AG04450 (cell line): ENCODE measurements at places on chromosomes 4 and X.

GRCh38 chr4:8240211-8241041 is 29.1 kb upstream of the HTRA3 start:
- no peak for DNase-seq

DNA sequence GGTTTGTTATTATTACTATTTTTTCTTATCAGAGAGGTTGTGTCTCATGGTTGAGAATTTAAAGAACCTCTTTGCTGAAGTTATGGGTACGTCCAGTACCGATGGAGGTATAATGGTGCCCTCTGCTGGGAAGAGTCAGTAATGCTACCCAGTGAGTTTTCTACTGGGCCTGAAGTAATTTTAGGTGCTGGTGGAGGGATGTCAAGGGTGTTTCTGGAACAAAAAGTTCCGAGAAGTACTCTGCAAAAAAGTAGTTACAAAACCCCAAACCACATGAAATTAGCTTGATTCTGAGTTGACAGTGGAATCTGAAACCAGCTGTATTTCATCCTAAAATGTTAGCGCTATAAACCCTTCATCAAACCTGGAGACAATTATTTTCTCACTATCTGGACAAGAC is 102.5 kb upstream of the MID1 start:
- DNase-seq, result peak; percentile 24

DNA sequence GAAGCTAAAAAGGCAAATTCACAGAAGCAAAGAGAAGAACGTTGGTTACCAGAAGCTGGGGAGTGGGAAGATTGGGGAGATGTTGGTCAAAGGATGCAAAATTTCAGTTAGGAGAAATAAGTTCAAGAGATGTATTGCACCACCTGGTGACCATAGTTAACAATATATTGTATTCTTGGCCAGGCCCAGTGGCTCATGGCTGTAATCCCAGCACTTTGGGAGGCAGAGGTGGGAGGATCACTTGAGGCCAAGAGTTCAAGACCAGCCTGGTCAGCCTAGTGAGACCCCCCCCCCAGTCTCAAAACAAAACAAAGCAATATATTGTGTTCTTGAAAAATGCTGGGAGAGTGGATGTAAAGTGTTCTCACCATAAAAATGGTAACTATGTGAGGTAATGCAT is 67.9 kb downstream of the TAB3 start:
- DNase-seq, result no peak

- no peak for DNase-seq
These were observed 434.9 kb upstream of the GALNTL6 start for GRCh38 chr4:171378323-171378722.

GRCh38 chr4:48047421-48047844 is 30.9 kb downstream of the NIPAL1 start:
- DNase-seq, result no peak

- no peak for DNase-seq
These were observed 27.5 kb downstream of the CCDC149 start for GRCh38 chr4:24885342-24885741.

GRCh38 chr4:37839426-37839825 is 12.9 kb downstream of the PGM2 start:
- DNase-seq, result no peak

DNA sequence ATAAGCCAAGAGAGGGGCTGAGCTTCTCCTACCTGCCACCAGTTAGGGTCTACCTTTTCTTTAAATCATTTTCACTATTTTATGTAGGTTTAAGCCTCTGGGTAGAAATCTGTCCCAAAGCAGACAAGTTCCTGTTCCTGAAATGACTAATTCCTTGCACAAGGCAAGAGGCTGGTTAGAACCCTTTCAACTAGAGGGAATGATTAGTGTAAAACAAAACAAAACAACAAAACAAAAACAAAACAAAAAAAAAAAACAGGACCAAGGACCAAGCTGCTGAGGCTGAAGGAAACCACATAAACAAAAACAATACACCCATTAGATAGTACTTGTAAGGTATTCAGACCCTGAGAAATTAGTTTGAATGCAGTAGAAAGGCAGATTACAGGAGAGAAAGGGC is 62.7 kb downstream of the MAML3 start:
- DNase-seq, result no peak

GRCh38 chr4:143514497-143514896 is 995 bp downstream of the SMARCA5 start:
- no peak for DNase-seq

DNA sequence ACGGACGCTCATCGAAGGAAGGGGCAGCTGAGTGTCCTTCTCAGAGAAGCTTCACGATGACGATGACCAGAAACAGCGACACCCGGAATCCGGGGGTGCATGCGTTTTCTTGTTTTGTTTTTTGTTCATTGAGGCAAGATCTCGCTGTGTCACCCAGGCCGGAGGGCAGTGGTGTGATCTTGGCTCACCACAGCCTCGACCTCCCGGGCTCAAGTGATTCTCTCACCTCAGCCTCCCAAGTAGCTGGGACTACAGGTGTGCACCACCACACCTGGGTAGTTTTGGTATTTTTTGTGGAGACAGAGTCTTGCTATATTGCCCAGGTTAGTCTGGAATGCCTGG is 19.8 kb downstream of the DGKQ start:
- DNase-seq, result no peak

DNA sequence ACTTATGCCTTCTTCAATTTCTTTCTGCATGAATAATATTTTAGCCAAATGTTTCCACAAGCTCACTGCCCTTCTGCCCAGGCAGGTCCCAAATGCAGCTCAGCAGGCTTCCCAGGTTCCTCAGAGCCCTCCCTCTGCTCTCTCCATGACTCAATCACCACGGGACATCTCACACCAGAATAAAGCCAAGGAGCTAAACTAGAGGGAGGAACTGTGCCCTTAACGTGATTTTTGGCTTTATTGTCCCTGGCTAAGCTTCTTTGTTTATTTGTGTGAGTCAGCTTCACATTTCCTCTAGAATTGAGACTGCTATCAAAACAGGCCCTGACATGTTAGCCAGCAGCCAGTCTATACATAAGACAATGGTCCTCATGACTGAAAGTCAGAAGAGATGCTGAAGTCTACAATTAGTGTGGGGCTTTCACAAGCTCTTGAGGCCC is 186.4 kb upstream of the GALNT7 start:
- DNase-seq, result peak; percentile 58

DNA sequence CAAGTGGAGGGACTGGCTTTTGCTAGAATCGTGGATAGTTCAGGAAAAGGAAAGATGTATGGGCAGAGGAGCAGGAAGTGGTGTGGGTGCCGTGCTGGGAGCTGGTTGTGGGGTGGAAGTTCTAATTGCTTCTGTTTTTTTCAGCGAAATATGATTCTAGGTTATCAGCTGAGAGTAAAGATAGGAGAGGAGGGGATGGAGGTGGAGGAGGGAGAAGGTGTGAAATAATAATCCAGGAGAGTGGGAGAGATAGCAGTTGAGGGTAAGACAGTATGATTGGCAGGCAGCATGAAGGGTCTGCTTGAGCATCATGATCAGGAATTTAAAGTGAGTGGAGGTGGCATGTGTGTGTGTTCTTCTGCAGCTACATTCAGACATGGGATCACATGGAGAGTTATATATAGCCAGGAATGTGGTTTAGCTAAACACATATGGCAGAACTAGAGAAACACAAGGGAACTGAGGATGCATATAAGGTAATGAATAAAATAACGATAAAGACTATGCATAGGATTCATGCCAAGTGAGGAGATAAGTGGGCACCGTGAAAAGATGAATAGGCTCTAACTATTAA is 133.7 kb downstream of the ANK2 start:
- DNase-seq, result no peak

- DNase-seq, result no peak
These were observed 281.5 kb upstream of the KLF3 start for GRCh38 chr4:38382520-38382919.

GRCh38 chr4:83356899-83357661 is 22.4 kb upstream of the HPSE start:
- peak; percentile 80 for DNase-seq

DNA sequence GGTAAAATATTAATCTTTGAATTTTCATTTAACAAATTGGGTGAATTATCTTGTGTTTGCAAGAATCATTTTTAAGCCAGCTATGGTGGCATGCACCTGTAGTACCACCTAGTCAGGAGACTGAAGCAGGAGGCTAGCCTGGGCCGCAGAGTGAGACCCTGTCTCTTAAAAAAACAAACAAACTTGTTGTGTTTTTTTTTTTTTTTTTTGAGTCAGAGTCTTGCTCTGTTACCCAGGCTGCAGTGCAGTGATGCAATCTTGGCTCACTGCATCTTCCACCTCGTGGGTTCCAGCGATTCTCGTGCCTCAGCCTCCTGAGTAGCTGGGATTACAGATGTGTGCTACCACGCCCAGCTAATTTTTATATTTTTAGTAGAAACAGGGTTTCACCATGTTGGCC is 2.2 kb downstream of the TXLNG start:
- DNase-seq, result no peak

DNA sequence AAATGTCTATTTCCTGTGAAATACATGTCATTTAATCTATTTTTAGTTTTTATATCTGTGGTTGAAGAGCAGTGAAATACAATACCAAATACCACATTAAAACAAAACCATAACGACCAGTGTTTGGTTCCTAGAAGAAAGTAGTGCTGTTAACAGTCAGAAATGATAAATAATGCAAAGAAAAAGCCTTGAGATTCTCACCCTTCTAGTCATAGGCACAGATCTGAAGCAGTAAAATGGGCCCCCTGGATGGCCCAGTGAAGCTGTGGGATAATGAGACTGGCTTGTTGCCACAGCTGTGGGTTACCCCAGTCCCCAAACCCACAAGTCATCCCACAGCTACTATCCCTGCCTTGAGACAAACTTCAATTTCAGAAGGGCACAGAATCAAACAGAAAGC is 137.3 kb upstream of the RPL34 start:
- DNase-seq, result no peak

- no peak for DNase-seq
These were observed 69.8 kb downstream of the FBXL5 start for GRCh38 chr4:15585331-15585730.
